BJ (cell line): ENCODE measurements at places on chromosomes 2 and 18.

GRCh38 chr2:210199186-210199765 lies 26.0 kb downstream of the ACADL start:
- no peak for DNase-seq

DNA sequence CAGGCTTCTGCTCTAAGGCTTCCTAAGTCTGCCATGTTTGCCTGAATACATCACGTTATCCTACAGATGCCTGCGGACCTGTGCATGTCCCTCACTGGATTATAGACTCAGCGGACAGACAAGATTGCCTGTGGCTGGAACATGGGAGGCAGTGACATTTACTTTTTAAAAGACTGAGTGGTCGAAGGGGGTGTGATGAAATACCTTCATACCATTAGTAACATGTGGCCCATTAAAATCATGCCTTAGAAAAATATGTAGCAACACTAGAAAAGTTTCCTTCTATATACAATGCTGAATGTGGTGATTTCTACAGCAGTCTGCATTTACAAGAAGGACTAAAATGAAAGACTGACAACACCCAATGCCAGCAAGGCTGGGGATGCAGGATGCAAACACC lies 154.4 kb downstream of the ASB1 start:
- DNase-seq, result no peak

- no peak for DNase-seq
These were observed 86.3 kb downstream of the MDH1 start for GRCh38 chr2:63675026-63675425.

DNA sequence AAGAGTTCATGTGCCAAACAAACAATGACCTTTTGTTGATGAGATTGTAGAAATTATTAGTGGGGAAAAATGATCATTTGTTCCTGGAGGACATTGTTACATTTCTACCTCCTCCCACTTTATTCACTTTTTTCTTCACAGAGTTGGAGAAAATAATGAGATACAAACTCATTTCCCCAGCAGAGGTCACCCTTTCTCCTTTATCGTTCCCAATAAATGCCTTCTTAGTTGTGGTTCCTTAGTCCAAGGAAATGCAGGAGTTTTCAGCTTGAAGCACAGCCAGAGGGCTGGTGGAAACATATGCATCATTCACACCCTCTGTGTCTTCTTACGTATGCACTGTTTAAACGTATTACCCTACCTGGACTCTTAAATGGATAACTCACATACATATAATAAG lies 108.8 kb downstream of the SLC4A3 start:
- DNase-seq, result peak; percentile 32

DNA sequence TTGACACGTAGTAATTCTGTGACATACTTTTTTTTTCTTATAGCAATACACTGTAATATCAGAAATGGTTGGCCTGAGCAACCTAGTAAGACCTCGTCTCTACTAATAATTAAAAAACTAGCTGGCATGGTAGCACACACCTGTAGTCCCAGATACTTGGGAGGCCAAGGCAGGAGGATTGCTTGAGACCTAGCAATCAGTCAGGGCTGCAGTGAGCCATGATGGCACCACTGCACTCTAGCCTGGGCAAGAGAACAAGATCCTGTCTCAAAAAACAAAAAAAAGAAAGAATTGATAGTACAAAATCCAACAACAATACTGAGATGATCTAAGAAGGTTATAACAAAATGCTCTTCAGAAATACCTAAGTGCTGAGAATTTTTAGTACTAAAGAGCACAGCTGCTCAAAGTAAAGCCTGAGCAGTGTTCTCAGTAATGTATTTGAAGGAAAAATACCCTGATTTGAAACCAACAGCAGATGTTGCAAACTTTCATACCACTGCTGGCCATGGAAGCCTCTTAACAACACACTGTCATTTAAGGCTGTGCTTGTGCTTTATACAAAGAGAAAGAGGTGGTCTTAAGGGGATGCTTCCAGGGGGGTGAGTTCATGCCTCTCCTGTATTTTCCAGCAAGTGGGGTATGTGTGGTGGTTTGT lies 132.6 kb upstream of the CDCA7 start:
- DNase-seq, result no peak

DNA sequence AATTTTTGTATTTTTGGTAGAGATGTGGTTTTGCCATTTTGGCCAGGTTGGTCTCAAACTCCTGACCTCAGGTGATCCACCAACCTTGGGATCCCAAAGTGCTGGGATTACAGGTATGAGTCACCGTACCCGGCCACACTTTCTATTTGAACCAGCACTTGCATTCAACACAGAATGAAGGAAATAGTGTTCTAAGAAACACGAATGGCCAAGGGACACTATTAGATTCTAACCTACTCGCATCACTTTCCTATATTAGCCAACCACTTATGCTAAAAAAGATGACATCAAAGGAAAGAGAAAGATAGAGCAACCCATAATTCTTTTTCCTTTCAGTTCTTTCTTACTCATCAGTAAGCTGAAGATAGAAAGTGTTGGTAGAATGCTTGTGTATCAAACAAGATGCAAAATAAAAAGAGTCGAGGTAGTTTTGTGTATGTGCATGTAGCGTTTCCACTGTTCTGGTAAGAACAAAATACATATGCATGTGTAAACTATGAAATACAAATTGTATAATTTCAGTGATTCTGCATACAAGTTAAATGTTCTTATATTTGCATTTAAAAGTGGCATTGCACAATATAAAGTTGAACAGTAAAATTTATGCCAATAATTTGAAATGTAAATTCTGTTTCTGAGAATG lies 247.6 kb downstream of the CDCA7 start:
- no peak for DNase-seq

DNA sequence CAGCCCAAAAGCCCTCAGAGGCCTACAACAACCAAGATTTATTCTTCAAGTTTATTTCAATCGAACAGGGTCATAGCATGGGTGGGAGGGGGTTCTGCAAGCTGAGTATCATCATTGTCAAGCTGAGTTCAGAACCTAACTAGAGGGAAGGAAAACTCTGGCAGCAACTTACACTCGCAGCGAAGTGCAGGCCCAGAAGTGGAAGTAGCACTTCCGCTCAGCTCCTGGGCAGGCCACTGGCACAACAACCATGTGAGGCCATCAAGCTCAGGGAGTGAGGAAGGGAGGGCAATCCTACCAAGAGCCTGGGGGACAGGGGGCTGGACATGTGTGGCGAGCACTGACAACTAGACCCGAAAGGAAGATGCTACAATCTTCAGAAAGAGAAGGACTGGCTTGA lies 4.8 kb downstream of the UXS1 start:
- DNase-seq, result no peak

- no peak for DNase-seq
These were observed 496 bp downstream of the SUCLG1 start for GRCh38 chr2:84458551-84459017.

DNA sequence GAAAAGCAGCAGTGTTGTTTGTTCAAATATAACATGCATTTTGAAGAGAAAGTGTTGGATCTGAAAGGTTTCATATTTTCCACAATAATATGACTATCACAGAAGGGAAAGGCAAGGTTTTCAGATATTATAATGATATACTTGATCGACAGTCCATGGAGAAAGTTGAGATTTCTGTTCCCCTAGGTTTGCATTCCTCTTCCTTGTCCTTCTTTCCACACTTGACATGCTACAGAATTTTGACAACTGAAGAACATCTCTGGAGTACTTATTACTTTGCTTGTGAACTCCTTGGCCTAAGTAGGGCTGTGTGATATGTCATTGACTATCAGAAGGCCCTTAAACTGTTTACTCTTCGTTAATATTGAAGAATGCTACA lies 46.5 kb downstream of the TMEFF2 start:
- DNase-seq, result no peak

DNA sequence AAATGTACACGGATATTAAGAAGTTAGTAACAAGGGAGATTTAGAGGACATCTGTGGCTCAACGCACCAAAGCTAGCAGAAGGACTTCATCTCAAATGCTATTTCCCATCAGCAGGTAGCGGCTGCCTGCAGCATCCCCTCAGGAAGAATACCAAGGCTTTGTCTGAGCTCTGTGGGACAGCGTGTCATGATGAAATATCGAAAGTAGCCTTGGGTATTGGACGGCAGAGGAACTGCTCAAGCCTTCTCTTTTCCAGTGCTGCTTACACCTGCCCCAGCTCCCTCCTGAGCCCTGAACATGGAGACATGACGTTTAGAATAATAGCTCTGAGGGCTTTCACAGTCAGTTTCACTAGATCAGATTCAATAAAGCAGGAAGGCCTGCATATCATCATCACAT lies 241.6 kb downstream of the SUCLG1 start:
- DNase-seq, result no peak

GRCh38 chr2:138112536-138112935 lies 148.3 kb downstream of the HNMT start:
- DNase-seq, result no peak

- DNase-seq, result no peak
These were observed 90.5 kb downstream of the GALNT1 start for GRCh38 chr18:35671966-35672603.

DNA sequence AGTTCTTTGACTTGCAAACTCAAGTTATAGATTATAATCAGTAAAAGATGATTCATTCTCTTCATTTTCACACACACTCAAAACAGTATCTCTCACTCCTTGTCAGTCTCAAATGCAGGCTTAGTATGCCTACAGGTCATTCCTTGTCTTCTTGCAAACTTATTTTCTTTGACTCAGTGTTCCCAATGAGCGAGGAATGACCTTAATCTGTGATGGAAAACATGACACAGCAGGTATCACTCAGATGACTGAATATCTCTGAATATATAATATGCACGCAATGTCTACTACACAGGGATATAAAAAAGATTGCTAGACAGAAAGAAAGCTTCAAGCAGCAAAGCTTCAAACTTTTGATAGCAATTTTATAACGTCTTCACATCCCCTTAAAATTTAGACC lies 127.8 kb upstream of the RGPD4 start:
- no peak for DNase-seq

GRCh38 chr18:71707985-71708500 lies 836.1 kb downstream of the CBLN2 start:
- no peak for DNase-seq

DNA sequence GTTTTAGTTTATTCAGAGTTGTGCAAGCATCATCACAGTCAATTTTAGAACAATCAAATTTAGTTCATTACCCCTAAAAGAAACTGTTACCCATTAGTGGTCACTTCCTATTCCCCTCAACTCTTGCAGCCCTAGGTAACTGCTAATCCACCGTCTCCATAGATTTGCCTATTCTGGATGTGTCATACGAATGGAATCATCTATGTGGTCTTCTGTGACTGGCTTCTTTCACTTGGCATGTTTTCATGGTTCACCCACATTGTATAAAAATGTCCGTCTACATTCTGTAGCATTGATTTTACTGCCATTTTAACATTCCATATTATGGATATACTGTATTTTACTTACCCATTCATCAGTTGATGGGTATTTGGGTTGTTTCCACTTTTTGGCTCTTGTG lies 5.3 kb upstream of the CEP68 start:
- DNase-seq, result no peak

DNA sequence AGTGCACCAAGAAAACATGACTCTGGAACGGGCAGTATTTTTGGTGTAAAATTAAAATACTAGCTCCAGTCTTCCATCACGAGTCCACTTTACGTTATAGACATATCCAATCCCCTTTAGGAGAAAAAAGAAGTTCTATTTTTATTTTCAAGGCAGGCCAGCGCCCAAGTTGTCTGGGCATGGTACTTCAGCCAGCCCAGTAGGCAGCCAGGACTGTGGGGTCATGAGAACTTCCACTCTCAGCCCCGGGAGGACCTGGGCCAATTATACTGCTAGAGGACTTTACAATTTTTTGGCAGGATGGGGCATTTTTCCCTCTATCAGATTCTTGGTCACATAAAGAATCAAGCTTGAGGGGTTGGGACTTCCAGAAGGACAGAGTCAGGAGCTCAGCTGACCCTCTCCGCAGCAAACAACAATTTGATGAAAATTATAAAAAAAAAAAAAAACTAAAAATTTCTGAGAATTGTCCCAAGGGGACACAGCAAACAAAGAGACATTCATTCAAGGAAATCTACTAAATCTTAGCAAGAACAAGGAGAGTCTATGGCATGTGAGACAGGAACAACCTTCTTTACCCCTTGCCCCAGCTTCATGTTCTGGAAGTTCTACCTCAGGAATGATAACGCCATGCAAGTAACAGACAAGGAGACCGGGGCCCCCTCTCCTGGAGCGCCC lies 37.3 kb upstream of the B3GNT2 start:
- no peak for DNase-seq

DNA sequence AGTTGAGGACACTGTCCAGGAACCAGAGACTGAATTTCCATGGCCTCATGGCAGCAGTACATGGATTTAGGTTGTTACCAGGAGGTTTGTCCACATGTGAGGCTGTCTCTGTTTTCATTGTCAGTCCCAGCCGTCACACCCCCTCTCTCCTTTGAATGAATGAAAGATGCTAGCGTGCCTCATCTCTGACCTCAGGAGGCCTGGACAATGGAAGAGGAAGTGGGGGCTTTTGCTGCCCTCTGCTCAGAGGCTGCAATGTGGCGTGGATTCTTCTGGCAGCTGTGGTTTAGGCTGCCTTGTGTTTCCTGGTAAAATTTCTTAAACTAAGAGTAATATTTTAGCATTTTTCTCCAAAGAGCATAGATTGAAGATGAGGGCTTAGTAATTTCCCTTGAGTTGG lies 47.5 kb downstream of the RAB31 start:
- no peak for DNase-seq

- peak; percentile 8 for DNase-seq
These were observed 31.2 kb upstream of the GALM start for GRCh38 chr2:38634684-38635083.

- no peak for DNase-seq
These were observed 39.9 kb downstream of the TGFA start for GRCh38 chr2:70513738-70514137.

DNA sequence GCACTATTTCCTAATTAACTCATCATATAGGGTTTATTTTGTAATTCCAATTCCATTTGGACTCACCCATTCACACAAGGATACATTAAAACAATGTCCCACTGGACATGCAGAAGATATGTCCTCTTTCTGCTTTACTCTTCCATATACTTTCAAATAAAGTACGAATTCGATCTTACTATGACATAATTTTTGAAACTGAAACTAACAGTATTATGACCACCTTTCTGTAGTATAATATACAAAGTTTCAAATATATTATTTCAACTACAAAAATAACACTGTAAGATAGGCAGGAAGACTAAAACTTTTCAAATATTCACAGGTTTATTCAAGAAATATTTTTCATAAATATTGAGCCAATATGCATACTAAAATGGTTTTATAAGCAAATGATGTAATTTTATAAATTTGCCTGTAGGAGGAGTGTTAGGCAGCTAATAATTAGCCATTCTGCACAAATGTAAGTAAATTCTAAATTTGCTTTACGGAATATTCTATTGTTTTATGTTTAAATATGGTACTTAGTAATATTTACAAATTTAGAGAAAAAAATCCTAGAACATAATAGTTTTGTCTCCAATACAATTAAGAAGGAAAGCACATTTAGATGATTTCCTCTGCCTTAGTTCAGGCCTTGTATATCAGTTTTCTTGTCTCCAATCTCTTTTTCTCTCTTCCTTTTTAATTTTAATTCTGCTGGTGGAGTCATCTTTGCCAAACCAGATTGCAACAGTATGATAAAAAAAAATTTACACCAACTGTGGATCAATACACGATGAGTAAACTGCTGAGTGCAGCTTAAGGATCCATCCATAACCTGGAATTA lies 85.9 kb downstream of the CERKL start:
- no peak for DNase-seq
